Activated CD8-positive, alpha-beta memory T cell treated with anti-CD3 and anti-CD28 coated beads for 36 hours (primary cell): ENCODE measurements at places on chromosomes 16 and 17. TPM values are rescaled to one million over a fixed set of nuclear protein-coding genes. Genes with fewer than 3 reads are reported as not detected.

The TEKT5 gene
- total RNA-seq = not detected

The CNGB1 gene
- total RNA-seq = not detected

The GNGT2 gene
- total RNA-seq = 25.7 TPM

The ZCCHC14 gene
- 5.2 TPM for total RNA-seq

The DHX58 gene
- total RNA-seq = 7.0 TPM
